Hematopoietic multipotent progenitor cell (in vitro differentiated cells): ENCODE measurements at places on chromosomes 12 and 14. TPM values are rescaled to one million over a fixed set of nuclear protein-coding genes. Genes with fewer than 3 reads are reported as not detected.

The TAS2R20 gene
- 2.4 TPM for total RNA-seq

The PNMA1 gene
- total RNA-seq = 11.6 TPM

The GPRC5D gene
- not detected for total RNA-seq

The PARPBP gene
- 2.4 TPM for total RNA-seq

The ADCK1 gene
- 6.7 TPM for total RNA-seq

DNA sequence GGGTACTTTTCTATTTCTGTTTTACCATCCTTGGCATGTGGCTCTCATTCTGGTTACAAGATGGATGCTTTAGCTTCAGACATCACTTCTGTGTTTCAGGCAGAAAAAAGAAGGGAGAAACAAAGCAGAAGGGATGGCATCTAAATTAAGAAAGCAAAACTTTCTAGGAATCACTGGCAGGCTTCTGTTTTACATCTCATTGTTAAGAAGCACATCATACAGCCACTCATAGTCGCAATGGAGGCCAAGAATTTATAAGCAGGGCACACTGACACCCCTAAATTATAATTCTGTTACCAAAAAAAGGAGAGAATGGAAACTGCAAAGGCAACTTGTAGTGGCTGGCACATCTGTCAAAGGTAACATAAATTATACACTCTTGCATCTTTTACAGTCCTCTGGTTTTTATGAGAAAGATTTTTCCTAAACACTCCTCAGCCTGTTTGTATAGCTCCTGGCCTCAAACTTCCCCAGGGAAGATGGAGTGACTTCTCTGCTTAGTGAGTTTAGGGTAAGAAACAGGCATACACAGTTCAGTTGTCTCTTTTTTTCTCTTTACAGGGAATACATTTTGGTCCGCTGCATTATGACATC is 22.0 kb upstream of the LEMD3 start:
- DNase-seq = no peak

DNA sequence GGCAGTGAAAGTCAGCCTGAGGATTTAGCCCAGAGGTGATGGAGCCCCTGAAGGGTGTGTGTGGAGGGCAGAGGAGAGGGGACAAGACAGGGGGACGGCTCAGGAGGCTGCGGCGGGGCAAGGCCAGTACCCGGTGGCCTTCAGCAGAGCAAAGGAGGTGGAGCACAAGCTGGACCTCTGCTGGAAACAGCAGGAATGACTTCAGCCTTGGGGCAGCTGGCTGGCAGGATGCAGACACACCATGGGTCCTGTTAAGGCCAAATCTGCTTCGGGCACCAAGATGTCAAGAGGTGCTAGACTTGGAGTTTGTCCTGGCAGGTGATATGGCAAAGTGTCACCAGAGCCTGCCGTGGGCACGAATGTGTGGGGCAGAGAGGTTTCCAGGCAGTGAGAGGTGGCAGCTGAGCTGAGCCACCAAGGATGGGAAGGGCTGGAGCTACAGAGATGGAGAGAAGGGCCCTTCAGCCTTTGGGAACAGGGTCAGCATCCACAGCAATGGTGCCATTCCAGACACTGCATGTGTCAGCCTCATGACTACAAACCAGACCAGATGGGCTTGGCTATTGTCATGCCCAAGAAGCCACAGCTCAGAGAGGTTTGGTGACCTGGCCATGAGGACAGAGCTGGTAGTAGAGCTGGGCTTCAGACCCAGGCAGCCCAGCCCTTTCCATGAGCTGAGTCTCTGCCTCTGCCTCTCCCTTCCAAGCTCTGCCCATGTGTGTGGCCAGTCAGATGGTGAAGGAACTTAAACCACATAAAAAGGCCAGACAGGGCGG is 91.9 kb downstream of the LGMN start:
- no peak for DNase-seq

DNA sequence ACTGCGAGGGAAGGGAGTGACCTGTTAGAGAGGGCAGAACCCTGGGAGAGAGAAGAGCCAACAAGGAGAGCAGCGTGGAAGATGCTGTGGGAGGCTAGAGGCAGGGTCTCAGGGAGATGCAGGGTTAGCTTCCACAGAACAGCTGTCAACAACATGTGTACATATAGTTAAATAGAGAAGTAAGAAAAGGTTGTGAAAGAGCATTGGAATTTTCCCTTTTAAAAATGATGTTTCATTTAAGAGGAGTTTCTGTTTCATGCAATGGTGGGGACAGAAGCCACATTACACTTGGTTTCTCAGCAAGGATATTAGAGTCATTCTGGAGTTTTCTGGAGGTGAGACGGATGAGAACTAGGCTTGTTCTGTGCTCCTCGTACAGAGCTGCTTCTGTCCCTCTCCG is 23.8 kb upstream of the TBC1D30 start:
- DNase-seq = no peak

GRCh38 chr12:108821407-108822397 is 35.7 kb downstream of the SSH1 start:
- no peak for DNase-seq

GRCh38 chr12:68648179-68648578 is 37.5 kb downstream of the RAP1B start:
- no peak for DNase-seq

GRCh38 chr12:116010467-116010866 is 267.0 kb downstream of the MED13L start:
- no peak for DNase-seq

- DNase-seq = no peak
Observed at GRCh38 chr14:96380735-96381134, 11.2 kb upstream of the AK7 start.

- no peak for DNase-seq
Observed at GRCh38 chr12:5909560-5909959, 35.5 kb downstream of the ANO2 start.

DNA sequence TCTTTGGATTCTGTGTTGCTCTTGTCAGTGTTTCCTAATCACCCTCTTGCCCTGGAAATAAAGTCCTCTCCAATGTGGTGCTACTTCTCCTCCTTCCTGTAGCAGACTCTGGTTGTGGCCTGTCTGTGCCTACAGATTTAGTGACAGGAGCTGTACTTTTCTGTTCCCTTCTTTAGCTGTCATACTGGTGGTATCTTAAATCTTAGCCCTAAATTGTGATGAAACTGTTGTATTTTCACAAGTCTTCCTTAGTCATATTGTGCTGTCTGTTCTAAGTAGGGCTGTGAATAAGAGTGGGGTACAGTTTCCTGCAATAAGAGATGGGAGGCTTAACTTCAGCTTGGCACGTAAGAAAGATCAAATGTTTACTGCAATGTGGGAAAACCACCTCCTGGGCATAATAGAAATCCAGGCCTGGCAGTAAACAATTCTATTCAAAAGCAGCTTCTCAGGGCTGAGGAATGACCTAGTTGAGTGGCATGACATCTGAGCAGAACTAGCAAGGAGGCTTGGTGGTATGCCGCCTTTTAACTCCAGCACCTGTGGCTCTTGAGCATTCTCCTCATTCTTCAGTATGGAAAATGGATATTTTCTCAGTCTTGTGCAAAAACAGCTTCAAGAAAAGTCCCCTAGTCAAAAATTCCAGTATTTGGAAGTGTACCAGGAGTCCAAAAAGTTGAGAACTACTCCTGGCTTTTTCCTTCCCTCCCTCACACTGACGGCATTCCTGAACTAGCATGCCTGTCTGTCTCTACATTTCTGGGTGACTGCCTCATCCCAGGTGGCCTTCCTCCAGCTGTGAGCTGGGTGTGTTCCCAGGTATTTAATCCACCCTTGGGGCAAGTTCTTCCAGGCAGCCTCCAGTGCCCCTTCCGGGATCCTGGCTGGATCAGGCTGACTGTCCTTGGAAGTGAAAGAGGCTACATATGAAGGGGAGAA is 19.5 kb downstream of the ANO6 start:
- no peak for DNase-seq

DNA sequence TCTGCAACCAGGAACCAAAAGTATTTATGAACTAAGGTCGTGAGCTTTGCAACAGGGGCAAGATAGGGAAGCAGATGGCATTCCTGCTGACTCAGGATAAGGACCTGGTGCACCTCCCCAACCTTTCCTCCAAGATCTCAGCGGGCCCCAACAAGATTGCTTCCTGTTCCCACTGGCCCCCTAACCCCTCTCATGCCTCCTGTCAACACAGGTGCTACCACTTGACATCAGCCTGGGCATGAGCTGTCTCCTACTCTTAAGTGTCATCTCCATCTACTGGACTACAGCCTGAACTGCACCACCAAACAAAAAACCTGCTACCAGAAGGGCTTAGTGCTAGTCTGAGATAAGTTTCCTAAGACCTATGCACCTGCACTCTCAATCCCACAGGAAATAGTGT is 32.7 kb downstream of the MED6 start:
- peak; percentile 59 for DNase-seq

DNA sequence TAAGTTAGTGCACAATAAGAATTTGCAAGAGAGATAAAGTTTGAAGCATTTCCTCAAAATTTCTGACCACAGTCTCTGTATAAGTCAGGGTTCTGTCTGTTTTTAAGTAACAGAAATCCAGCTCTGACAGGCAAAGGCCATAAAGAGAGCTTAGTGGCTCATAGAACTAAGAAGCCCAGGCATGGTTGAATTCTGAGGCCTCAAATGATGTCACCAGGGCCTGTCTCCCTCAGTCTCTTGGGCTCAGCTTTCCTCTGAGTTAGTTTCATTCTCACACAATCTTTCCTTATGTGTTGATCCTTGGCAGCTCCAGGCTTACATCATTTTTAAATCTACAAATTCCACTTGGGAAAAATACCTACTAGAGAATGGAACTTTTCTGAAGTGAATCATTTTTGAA is 173.4 kb upstream of the ATP2B1 start:
- DNase-seq = no peak

DNA sequence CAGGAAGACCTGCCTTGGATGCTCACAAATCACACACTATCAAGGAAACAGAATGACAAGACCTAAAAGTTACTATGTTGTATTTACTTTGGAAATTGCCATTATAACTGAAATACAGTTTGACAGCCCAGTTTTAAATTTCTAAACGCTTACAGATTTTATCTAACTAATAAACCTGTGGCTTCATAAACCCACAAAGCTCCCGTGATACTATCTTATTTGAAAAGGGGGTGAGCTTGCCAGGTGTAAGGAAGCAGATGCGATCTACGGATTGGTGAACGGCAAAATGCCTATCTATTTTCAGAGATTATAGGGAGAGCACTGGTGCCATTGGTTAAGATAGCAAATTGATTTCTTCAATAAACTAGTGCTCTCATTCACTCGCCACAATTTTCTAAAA is 485.5 kb downstream of the BCAT1 start:
- DNase-seq = peak; percentile 62

- DNase-seq = no peak
Observed at GRCh38 chr12:89933911-89934310, 225.3 kb upstream of the ATP2B1 start.

GRCh38 chr12:2187195-2187945 is 134.6 kb downstream of the CACNA1C start:
- DNase-seq = no peak

- no peak for DNase-seq
Observed at GRCh38 chr14:92481386-92481785, 32.2 kb upstream of the RIN3 start.

DNA sequence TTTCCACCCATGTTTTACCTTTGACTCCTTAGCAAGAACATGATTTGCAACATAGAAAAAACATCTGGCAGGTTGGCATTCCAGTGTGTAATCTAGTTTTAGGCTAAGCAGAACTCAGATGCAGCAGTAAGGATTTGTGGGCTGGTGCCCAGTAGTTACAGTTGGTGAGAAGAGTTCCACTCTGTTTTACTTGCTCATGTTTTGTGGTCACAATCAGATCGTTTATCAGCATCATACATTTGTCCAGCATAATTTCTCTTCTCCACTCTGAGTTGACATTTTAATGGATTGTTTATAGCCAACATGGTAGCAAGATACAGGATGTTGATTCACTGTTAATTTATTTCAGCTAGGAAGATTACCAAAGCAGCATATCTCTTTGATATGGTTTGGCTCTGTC is 120.0 kb downstream of the PDE6H start:
- DNase-seq = no peak

DNA sequence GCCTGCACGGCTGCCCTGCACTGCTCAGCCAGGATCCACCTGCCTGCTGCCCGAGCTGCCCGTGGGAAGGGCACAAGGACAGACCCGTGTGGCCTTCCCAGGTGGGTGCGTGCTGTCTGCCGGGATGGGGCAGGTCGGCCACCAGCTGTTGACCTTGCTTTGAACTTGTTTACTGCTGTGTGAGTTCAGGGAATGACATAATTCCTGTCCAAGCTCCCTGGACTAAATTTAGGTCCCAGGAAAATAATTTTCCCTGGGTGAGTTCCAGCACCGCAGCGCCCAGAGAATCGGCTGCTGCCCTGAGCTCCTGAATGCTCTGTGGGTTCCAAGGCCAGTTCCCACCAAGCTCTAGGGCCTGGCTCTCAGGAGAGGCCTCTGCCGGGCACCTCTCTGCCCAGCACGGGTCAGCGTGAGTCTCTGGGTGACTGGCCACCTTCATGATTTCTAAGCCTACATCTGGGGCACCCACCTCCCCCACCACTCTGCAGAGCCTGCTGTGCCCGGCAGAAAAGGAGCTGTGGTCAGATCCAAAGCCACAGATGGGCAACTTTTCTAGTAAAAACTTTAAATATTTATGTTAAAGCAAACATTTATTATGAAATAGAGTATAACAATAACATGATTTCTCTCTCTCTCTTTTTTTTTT is 27.2 kb upstream of the MLXIP start:
- DNase-seq = no peak

DNA sequence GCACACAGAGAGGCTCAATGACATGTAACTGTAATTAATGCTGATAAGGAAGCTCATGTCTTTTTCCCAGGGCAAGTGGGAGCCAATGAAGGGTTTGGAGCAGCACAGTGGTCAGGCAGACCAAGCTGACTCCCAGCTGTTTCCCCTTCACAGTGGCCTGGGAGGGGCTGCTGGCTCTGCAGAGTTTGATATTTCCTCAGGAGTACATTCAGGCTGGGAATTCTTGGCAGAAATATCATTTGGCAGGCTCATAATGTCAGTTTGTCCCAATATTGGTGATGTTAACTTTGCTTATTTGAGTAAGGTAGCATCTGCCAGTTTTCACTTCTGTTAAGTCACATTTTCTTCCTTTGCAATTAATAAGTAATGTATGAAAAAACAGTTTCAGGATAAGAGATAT is 247.0 kb downstream of the EMP1 start:
- DNase-seq = no peak

- DNase-seq = no peak
Observed at GRCh38 chr12:42156232-42156631, 11.6 kb upstream of the GXYLT1 start.

GRCh38 chr12:123122626-123123025 is 28.3 kb downstream of the PITPNM2 start:
- DNase-seq = no peak

DNA sequence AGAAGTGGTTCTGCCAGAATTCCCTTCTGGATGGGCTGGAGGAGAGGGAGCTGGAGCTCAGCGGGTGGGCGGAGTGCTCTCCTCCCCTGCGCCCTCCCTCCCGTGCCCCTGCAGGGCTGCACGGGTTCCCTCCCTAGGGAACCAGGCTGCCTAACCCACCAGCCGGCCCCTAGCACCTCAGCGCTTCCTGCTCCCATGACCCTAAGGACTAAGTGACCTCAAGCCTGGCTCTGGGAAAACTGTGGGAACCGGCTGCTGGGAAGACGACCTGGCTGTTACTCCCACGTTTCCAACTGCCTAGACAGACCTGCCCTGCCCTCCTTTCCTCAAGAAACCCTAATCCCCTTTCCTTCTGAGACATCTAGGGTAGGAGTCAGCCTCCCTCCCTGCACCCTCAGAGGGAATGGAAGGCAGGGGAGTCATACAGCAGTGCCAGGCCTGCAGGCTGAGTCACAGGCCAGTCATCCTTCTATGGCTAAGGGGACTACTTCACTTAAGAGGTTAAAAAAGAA is 31.5 kb downstream of the SLC6A12 start:
- no peak for DNase-seq

- DNase-seq = no peak
Observed at GRCh38 chr12:78929075-78929418, 64.5 kb downstream of the SYT1 start.
